Stimulated activated CD4-positive, alpha-beta T cell treated with anti-CD3 and anti-CD28 coated beads, Interleukin-12 subunit alpha, Interleukin-12 subunit beta, amount 100 ng/mL, for 24 hours (primary cell): ENCODE measurements at places on chromosomes 4 and X.

GRCh38 chrX:30971774-30972603 lies 82.9 kb upstream of the TAB3 start:
- no peak for DNase-seq

- no peak for DNase-seq
These were observed 24.3 kb downstream of the HS3ST1 start for GRCh38 chr4:11404431-11404830.

DNA sequence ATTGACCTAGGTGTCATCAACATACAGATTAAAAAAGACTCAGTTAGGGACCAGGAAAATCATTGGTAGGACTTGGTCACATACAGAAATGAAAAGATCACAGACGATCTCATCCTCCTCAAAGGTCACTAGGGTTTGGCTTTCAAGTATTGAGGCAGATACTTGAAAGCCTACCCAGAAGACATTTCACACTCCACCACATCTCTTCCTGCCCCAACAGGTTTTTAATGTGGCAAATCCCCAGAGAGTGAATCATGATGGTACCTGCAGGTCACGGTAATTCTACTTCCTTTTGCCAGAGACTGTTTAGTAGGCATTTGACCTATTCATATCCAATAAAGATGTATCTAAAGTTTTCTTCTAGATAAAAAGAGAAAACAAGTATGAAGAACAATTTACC lies 44.1 kb downstream of the INPP4B start:
- DNase-seq, result no peak

GRCh38 chr4:10758906-10759305 lies 74.3 kb upstream of the CLNK start:
- DNase-seq, result no peak

GRCh38 chr4:92657695-92658094 lies 353.9 kb downstream of the GRID2 start:
- DNase-seq, result no peak

DNA sequence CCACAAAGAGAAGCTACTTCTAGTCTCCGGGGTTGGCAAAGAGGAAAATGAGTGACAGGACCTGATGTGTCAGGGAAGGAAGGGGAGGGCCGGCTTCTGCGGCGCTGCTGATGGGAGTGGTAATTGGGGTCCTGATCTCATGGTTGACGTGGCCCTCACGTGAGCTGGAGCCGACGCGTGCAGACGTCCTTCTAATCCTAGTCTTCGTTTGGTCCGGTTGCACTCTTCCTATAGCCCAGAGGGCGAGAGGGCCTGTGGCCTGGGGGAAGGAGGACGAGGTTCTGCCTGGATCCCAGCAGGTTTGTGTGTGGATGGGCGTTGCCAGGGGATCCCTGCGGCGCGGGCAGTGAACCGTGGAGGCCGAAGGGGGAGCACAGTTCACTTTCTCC lies at the start of gene ARMCX1:
ARMCX1 (plus strand) TSS at position 186 of the 389 bp plus-strand sequence. CDS start 2,384 bp downstream, outside the sequence.
- DNase-seq, result no peak

- DNase-seq, result no peak
These were observed 686 bp downstream of the FIP1L1 start for GRCh38 chr4:53378171-53378482.

- DNase-seq, result no peak
These were observed 45.5 kb downstream of the SRPX start for GRCh38 chrX:38175139-38175538.

DNA sequence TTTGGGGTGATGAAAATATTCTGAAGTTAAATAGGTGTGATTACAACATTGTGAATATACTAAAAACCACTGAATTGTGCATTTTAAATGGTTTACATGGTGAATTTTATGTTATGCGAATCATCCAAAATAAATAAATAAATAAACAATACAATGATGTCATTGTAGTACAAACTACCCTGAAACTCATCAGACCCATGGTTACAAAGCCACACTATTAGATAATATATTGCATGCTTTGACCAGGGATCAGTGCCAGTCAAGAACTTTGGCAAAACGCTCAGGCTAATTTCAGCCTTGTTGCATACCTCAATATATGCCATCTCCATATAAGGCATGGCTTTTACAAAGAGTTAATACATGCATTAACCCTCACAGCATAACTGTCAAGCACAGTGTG lies 45.5 kb upstream of the XIAP start:
- DNase-seq, result no peak

DNA sequence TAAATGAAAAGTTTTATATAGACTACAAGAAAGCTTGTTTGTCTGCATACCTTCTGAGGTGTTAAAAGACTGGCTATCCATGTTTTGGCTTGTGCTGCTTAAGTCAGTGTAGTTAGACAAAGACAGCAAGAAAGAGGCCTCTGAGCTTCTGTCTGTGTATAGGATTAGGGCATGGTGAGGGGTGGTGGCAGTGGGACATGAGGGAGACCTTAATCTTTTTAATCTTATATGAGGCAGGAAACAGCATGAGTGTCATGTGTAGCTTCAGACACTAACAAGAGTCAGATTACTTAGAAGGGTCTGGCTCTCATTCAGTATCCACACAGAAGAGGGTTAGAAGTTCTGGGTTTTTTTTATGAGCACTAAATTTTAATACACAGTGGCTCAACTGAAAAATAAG lies 213.3 kb downstream of the GABRG1 start:
- DNase-seq, result no peak

- DNase-seq, result no peak
These were observed 48.0 kb upstream of the STARD8 start for GRCh38 chrX:68599256-68600152.

GRCh38 chr4:30434656-30435055 lies 285.5 kb upstream of the PCDH7 start:
- no peak for DNase-seq

DNA sequence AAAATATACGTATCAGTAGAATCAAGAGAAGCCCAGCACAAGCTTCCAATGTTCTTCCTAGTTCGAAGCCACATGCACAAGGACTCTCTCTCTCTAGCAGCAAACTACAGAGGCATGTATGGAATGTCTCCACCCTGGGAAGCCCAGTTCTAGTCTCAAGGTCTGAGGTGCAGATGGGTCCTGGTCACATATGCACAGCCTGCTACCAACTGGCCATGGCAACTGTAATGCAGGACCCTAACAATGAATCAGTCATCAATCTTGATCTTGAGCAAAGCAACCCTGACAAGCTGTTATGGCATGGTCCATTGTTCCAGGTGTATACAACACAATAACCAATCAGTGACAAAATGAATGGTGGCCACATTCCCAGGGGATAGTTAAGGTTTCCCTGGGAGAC lies 55.8 kb downstream of the MBNL3 start:
- DNase-seq, result no peak

GRCh38 chrX:118761939-118762707 lies 34.7 kb downstream of the IL13RA1 start:
- DNase-seq, result no peak

- no peak for DNase-seq
These were observed 74.6 kb downstream of the DOCK11 start for GRCh38 chrX:118570209-118570608.

DNA sequence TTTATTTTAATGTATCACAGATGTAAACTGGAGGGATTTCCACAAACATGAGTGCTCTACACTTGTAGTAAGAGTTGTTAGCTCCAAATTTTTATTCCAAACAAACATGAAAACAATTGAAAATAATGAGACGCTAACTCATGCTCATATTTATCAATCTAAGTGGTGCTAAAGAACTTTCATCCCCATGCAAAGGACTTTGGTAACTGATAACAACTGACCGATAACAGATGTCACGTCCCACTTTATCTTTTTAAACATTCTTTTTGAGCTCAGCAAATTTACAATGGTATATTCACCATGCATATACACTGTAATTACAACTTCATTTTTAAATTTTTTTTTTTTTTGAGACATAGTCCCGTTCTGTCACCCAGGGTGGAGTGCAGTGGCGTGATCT lies 15.6 kb upstream of the MAOA start:
- no peak for DNase-seq
